CD4-positive, alpha-beta T cell (primary cell): ENCODE measurements at places on chromosomes 7 and 10.

DNA sequence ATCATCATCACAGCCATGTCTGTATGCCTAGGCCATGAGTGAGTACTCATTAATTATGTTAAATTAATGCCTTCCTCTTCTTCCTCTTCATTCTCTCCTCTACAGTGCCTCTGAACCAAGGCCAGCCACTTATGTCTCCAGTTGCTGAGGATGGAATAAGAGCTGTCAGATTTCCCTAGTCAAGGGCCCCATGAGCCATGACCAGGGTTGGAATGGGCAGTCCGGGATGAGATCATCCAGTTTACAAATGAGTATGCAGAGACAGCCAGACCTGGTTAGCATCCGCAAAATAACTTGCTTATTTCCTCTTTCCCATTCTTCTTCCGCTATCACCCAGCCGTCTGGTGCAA lies 342.7 kb downstream of the GRID1 start:
- no peak for DNase-seq

GRCh38 chr7:116224492-116225098 lies 14.3 kb downstream of the TES start:
- DNase-seq, result no peak

- no peak for DNase-seq
Observed at GRCh38 chr10:130215931-130216231, 79.7 kb downstream of the GLRX3 start.

DNA sequence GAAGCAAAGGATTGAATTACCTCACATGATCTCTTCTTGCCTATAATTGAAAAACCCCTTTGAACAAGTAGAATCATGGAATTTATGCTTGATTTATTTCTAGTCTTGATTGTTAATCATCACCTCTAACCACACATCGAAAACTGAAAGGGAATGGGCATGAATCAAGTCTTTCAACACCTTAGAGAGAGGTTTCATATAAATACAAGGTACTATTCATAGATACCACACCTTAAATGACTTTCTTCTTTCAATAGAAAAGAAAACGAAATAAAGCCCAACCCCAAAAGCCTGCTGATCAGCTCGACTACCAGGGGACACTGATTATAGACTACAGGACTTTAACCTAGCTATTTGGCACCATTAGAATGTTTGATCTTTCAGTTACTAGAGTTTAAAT lies 128.6 kb upstream of the PTPRZ1 start:
- no peak for DNase-seq

DNA sequence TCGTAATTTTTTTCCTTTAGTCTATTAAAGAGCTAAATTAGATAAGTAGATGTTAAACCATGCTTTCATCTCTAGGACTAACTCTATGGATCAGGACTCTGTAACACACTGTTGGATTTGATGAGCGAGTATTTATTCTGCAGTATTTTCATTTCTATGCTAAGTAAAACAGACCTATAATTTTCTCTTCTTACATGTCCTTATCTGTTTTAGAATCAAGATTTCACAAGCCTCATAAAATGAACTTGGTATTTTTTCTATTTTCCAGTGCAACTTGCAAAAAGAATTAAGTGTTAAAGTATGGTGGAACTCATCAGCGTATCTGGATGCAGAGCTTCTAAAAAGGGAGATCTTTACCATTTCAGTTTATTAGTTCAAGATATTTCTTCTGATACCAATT lies 2.4 kb downstream of the CACUL1 start:
- DNase-seq, result no peak

DNA sequence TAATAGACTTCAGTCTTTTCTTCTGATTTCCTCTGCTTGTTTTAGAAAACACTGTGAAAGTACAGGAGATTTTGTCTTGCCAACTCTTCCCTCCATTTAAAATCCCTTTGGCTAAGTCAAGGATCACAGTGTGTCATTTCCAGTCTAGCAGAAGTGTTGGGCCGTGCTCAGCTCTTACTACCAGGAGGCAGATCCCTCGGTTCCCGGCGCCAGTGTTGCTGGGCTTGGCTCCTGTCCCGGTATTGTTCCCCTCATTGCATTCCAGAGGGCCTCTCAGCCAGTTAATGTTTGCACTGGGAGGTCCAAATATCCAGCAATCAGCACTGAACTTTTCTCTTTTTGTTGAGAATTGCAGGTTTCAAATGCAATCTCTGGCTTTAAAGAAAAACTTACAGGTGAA lies 612.1 kb upstream of the MGMT start:
- DNase-seq, result no peak

DNA sequence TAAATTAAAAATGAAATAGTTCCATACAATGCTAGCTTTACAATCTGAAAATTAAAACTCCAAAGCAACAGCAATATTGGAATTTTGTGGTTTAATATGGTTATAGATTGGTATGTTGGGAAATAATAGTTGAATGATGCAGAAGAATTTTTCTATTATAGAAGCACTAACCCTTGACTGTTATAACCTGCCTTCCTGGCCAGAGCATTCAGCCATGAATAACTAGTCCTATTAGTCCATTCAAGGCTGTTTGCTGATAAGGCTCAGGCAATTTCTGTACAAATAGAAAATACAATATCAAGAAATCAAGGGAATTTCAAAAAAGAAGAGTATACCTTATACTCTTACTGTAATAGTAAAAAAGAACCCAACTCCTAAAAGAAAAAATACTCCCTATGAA lies 101.6 kb upstream of the SP4 start:
- DNase-seq, result no peak

- DNase-seq, result no peak
Observed at GRCh38 chr7:1108264-1108920, 20.5 kb downstream of the GPER1 start.

GRCh38 chr7:151808400-151809145 lies 68.3 kb downstream of the PRKAG2 start:
- DNase-seq, result no peak

- DNase-seq, result no peak
Observed at GRCh38 chr10:129568583-129569344, 101.7 kb downstream of the MGMT start.

DNA sequence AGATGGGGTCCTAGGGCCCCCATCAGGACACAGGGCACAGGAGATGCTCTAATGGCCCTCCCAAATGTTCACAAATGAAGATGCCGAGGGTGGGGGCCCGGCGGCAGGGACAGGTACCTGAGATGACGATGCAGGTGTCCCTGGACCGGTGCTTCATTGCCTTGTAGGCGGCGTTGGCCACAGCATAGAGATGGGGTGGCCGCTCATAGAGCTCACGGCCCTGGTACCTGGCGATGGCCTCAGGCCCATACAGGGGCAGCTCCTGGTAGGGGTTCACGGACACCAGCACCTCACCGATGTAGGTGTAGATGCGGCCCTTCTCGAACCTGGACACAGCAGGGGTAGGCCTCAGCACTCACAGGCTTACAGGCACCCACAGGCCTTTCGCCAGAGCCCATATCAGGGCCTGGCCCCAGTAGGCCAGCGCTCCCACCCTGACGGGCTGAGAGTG lies 2.0 kb downstream of the MYO1G start:
- no peak for DNase-seq

- no peak for DNase-seq
Observed at GRCh38 chr7:134831862-134832261, 52.4 kb downstream of the CALD1 start.

- DNase-seq, result no peak
Observed at GRCh38 chr7:98935811-98936210, 57.5 kb downstream of the TRRAP start.

GRCh38 chr7:17234398-17235031 lies 63.9 kb upstream of the AHR start:
- DNase-seq, result no peak

GRCh38 chr7:74379938-74380337 lies 73.8 kb upstream of the GTF2IRD1 start:
- no peak for DNase-seq

GRCh38 chr10:65754112-65754511 lies 1171.7 kb upstream of the LRRTM3 start:
- DNase-seq, result no peak

- no peak for DNase-seq
Observed at GRCh38 chr10:112723876-112724275, 226.2 kb upstream of the TCF7L2 start.

DNA sequence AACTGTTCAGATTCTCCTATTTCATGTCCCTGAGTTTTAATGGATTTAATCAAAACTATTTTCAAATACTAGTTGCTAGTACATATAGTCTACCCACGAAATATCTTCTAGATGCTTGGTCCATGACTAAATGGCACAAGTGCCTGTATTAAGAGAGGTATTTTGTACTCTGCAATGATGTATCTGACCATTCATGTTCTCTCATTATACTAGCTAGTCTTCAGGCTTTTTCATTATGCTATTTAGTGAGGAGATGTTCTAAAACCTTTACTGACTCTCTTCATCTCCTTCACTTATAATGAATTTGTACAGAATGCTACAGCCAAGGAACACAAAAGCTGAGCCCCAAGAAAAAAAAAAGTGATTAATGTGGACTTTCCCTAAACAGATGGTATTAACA lies 222.5 kb downstream of the AHR start:
- DNase-seq, result no peak

DNA sequence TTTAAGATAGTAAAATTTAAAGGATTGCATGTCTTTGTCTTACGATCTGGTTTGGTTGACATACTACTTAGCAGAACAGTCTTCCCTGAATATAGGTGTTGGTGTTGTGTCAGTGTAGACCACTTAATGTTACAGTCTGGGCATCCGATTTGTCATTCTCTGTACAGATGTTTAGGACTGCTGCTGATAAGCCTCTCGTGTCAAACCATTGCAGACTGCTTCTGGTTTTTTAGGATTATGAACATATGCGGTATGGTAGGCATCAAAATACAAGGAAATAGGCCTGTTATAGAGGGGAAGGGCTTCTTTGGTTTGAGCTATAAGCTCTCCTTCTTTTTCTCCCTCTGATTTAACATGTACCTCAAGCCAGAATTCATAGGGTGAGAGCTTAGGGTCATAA lies 7.4 kb downstream of the CYP3A43 start:
- no peak for DNase-seq

GRCh38 chr10:131166486-131166885 lies 145.0 kb downstream of the TCERG1L start:
- DNase-seq, result no peak

DNA sequence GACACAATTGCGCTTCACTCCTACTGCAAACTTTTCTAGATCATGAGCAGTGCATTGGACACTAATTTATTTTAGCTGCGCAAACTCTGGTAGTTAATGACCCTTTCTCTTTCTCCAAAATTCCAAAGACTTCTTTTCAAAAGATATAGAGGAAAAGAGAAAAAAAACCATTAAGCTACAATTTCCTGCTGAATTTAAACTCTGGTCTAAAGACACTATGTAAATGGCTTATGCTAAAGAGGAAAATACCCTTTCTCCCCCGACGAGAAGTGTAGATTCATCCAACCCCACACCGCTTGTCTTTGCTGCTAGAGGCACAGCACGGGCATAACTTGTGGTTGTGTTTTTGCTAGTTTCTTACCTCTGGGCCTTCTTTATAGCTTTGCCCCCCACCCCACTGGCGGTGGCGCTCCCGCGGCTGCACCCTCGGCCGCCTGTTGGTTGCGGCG lies 84.1 kb downstream of the SNX10 start:
- DNase-seq, result no peak

- no peak for DNase-seq
Observed at GRCh38 chr10:19654576-19654975, 161.7 kb upstream of the PLXDC2 start.

- DNase-seq, result no peak
Observed at GRCh38 chr10:115998301-115998700, 274.7 kb downstream of the GFRA1 start.

GRCh38 chr10:91389636-91390512 lies 20.3 kb upstream of the HECTD2 start:
- DNase-seq, result no peak

- DNase-seq, result no peak
Observed at GRCh38 chr7:34844936-34845665, 187.1 kb downstream of the NPSR1 start.

DNA sequence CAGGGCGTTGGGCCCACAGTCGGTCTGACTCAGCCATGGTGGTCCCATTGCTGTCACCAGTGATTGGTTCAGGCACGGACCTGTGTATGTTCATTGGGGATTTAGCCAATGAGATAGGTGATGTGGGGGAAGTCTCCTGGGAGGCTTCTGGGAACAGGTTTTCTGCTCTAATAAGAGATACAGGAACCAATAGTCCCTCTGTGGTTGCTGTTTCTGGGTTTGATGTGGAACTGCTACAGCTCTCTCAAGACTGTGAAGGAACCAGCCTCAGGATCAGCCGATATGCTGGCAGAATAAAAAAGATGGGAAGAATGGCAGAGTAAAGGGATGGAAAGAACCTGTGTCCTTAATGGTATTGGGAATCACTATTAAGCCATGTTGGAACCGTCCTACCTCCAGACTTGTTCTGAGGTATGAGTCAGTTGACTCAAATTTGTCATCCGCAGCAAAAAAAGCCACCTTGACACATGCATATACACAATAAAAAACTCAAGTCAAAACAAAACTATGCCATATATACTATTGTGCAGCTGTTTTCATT lies 70.6 kb downstream of the MCMBP start:
- no peak for DNase-seq

DNA sequence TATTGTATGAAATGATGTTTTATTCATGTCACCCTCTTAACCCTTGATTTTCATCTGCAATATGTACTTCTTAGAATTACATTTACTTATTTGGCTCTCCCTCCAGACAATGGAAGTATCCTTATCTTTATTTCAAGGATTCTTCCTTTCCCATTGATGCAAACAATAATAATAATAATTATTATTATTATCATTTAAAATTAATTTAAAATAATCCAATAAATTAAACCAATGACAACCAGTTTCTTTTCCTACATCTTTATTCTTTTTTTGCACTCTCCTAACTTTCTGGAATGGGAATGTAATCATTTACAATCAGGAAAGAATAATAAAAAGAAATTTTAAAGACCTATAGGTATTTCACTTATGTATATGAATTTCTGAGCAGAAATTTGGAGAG lies 504.4 kb downstream of the INHBA start:
- DNase-seq, result no peak

GRCh38 chr7:4613846-4614548 lies 68.1 kb upstream of the FOXK1 start:
- no peak for DNase-seq

- peak; percentile 6 for DNase-seq
Observed at GRCh38 chr7:127782654-127783559, 130.9 kb downstream of the SND1 start.

GRCh38 chr7:138690495-138690894 lies 10.7 kb downstream of the SVOPL start:
- DNase-seq, result no peak

- DNase-seq, result no peak
Observed at GRCh38 chr7:117775801-117776200, 97.4 kb downstream of the CTTNBP2 start.

GRCh38 chr7:17844514-17845196 lies 95.6 kb downstream of the SNX13 start:
- no peak for DNase-seq

DNA sequence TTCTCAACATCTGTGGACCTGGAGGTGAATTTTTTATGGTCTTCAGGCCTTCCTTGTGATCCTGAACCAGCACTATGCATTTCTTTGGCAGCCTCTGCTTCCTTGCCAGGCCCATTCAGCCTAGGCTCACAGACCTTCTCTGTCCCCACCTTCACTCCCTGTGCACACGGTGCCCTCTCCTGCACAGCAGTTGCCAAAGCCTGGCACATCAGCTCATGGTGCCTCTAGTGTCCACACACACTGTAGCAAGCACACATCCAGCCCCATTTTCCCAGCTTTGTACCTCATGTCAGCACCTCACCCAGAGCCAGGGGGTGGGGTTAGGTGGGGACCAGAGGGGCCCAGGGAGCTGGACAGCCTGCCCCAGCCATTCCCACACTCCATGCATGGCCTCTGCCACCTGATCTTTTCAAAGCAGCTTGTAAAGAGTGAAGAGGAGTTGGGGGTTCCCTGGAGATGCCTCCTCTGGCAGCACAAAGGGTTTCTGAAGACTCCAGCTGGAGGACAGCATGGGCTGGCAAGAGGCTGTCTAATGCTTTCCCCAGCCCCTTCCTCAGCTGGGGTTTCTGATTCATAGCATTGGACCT lies 57.9 kb upstream of the TMEM72 start:
- no peak for DNase-seq
